ENCODE measurements at places on chromosomes 6 and 20. TPM values are rescaled to one million over a fixed set of nuclear protein-coding genes. Genes with fewer than 3 reads are reported as not detected.

DNA sequence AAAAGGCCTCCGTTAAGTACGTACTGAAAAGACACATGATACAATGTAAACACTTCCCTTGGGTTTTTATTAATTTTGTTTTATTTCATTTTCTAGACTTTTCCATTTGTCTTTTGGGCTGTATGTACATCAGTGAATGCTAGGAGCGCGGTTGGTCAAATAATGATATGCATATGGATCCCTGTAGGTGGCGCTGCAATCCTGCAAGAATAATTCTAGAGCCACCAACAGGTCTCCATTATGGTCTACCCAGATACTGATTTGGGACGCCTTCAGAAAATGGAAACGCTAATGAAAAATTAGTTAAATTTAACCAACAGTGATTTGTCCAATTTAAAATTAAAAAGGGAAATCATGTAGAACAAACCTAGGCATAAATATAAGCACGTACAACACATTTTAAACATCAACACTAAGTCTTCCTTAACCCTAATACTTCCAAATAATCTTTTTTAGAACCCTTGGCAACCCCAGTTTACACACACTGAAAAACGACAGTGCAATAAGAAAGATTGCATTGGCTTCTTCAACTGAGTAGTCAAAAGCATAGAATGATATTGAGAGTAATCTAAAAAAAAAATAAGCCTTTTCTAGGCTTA, 433.5 kb downstream of the RFPL4B start:
- H3K36me3 ChIP-seq, result no peaks in the 10 kb centered on the region
- no peaks in the 10 kb centered on the region for H3K4me1 ChIP-seq
- peak; percentile 51 for DNase-seq
- H3K27ac ChIP-seq, result no peak overlapping the region
- no peak overlapping the region for H3K4me3 ChIP-seq

SNPH gene
- 1.7 TPM for polyA plus RNA-seq

VGLL2 gene
- not detected for polyA plus RNA-seq

CPNE5 gene
- polyA plus RNA-seq, result 1.8 TPM

RGS17 gene
- 0.60 TPM for polyA plus RNA-seq

DNA sequence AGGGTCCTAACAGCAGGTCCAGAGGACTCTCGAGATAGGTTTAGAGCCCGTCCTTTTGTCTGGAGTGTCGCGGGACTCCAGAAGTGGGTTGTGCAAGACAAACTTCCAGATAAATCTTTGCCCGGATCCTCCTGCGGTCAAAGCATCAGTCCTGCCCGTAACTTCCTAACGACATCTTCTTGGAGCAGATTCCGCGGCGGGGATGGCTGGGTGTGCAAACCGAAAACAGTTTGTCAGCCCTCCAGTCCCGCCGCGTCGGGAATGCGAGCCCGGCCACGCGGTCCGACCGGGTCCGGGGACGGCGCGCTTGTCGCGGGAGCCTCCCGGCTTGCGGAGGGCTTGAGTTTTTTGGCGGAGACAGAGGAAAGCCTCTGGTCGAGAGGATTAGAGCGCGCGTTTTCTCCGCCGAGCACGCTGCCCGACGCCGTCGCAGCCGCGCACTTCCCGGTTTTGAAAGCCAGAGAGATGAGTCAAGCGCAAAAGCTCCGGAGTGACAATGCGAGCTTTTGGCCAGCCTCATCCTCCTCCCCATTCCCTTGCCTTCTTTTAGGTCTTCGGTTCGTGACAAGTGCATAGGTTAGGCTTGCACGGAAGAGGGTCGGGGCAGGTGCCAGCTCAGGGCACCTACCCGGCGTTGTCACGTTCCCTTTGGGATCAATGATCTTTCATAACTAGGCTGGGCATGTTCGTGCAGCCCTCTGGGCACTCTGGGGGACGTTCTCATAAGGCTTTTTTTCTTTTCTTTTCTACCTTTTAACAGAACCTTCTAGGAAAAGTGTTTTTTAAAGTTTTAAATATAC, 91.3 kb upstream of the PRDM1 start:
- no peaks in the 10 kb centered on the region for H3K36me3 ChIP-seq
- DNase-seq, result peak; percentile 47
- H3K4me1 ChIP-seq, result no peaks in the 10 kb centered on the region
- peak overlapping the region; percentile 73 for H3K27ac ChIP-seq
- no peaks in the 10 kb centered on the region for H3K27me3 ChIP-seq
- H3K4me3 ChIP-seq, result peak overlapping the region; percentile 64

DNA sequence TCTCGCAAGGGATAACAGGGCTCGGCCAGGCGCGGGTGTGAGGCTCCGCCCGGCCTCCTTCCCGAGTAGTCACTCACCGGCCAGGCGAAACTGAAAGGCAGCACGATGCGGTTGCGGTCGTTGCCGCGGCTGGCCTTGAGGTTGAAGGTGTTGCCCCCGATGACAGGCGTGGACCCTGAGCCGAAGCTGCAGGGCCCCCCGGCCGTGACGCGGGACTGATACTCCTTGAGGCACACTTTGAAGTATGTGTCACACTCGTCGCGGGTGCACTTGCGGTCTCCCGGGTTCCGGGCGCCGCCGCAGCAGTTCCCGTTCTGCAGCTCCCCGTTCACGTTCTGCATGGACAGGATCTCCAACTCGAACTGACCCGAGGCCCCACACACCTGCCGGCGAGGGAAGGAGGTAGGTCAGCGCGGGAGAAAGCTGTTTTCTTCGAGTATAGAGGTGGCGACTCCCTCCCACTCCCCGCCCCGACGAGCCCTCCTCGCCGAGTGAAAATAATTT, 1.1 kb downstream of the JAG1 start:
- H3K4me1 ChIP-seq, result peaks cover 5% of the 10 kb centered on the region
- H3K27ac ChIP-seq, result peak overlapping the region; percentile 98
- H3K27me3 ChIP-seq, result no peaks in the 10 kb centered on the region
- H3K4me3 ChIP-seq, result peak overlapping the region; percentile 66

DNA sequence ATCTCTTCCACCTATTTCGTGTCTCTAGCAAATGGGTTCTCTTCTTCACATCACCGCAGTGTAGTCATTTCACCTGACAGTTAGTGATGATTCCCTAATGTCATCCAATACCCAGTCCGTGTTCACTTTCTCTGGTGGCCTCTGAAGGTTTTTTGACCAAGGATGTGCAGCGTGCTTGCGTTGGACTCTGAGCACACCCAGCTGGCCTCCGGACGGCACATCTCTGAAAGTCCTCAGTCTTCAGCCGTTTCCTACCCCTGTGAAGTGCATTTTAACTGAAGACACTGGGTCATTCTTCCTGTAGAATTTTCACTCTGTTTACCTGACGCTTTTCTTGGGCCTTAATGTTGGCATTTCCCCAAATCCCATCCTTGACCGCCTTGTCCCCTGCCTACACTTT, 98.7 kb downstream of the ERMARD start:
- no peaks in the 10 kb centered on the region for H3K4me1 ChIP-seq
- no peaks in the 10 kb centered on the region for H3K27me3 ChIP-seq
- no peak overlapping the region for H3K4me3 ChIP-seq
- H3K27ac ChIP-seq, result no peak overlapping the region

- H3K4me3 ChIP-seq, result no peak overlapping the region
- no peaks in the 10 kb centered on the region for H3K36me3 ChIP-seq
- DNase-seq, result no peak
- no peaks in the 10 kb centered on the region for H3K27me3 ChIP-seq
- no peak overlapping the region for H3K27ac ChIP-seq
These were observed 210.9 kb downstream of the TINAG start for GRCh38 chr6:54519161-54519560.

PI16 gene
- polyA plus RNA-seq, result 7.7 TPM

GRCh38 chr6:170583756-170584180, 669 bp downstream of the PDCD2 start:
- H3K27ac ChIP-seq, result no peak overlapping the region
- H3K4me1 ChIP-seq, result no peaks in the 10 kb centered on the region
- H3K27me3 ChIP-seq, result no peaks in the 10 kb centered on the region
- peak overlapping the region; percentile 92 for H3K4me3 ChIP-seq
- DNase-seq, result no peak

GRCh38 chr20:49942303-49942702, 6.1 kb downstream of the RNF114 start:
- peaks cover 17% of the 10 kb centered on the region for H3K4me1 ChIP-seq
- H3K4me3 ChIP-seq, result no peak overlapping the region
- H3K36me3 ChIP-seq, result no peaks in the 10 kb centered on the region
- no peaks in the 10 kb centered on the region for H3K27me3 ChIP-seq

DNA sequence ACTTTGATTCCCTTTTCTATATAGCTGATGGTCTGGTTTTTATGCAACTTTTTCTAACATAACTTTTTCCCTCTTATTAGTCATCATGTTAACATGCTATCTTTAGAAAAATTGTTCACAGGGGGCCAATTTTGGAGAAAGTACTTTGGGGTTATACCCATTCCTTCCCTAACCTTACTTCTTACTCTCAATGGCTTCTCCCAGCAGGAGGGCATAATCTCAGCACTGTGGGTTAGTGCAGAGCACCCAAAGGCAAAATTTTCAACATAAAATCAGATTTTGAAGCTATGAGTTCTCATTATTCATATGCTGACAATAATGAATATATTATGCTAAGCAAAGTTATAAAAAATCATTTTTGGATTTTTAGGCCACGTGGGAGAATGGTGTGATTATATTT, 299.2 kb downstream of the SLC35F1 start:
- no peaks in the 10 kb centered on the region for H3K4me1 ChIP-seq
- H3K27ac ChIP-seq, result no peak overlapping the region
- no peak for DNase-seq
- no peaks in the 10 kb centered on the region for H3K36me3 ChIP-seq
- H3K27me3 ChIP-seq, result no peaks in the 10 kb centered on the region
- no peak overlapping the region for H3K4me3 ChIP-seq

TMX4 gene
- polyA plus RNA-seq, result 26.6 TPM

GINS1 gene
- 1.2 TPM for polyA plus RNA-seq

DNA sequence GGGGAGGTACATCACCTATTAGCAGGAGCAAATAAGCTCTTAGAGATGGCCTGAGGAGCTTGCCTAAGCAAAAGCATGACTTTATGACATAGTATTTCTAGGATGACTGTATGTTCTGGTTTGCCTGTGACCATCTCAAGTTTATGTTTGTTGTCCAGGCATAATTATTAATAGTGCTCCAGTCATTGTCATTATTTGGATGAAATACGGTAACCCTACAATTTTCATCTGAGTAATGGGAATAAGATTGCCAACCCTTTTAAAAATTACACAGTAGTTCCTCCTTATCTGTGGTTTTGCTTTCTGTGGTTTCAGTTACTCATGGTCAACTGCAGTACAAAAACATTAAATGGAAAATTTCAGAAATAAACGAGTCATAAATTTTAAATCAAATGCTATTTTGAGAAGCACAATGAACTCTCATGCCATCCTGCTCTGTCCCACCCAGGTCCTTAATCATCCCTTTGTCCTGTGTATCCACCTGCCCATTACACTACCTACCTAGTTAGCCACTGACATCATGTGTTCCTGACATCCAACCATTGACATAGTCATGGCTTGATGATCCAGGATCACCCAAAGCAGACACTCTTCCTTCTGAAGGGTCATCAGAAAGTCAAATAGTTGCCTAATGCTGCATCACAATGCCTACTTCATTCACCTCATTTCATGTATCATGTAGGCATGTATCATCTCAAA, 27.0 kb upstream of the TFB1M start:
- H3K27me3 ChIP-seq, result no peaks in the 10 kb centered on the region
- no peak overlapping the region for H3K27ac ChIP-seq
- H3K4me3 ChIP-seq, result no peak overlapping the region
- H3K36me3 ChIP-seq, result no peaks in the 10 kb centered on the region
- no peak for DNase-seq
- no peaks in the 10 kb centered on the region for H3K4me1 ChIP-seq

- H3K27me3 ChIP-seq, result no peaks in the 10 kb centered on the region
- no peak for DNase-seq
- peaks cover 13% of the 10 kb centered on the region for H3K4me1 ChIP-seq
- no peak overlapping the region for H3K4me3 ChIP-seq
- H3K27ac ChIP-seq, result no peak overlapping the region
- H3K36me3 ChIP-seq, result no peaks in the 10 kb centered on the region
These were observed 3.8 kb upstream of the NPEPL1 start for GRCh38 chr20:58688840-58689239.

- H3K36me3 ChIP-seq, result no peaks in the 10 kb centered on the region
- no peak overlapping the region for H3K4me3 ChIP-seq
- H3K27me3 ChIP-seq, result no peaks in the 10 kb centered on the region
- peak overlapping the region; percentile 27 for H3K27ac ChIP-seq
- H3K4me1 ChIP-seq, result peaks cover 13% of the 10 kb centered on the region
- DNase-seq, result peak; percentile 66
These were observed 196.9 kb downstream of the NFATC2 start for GRCh38 chr20:51345601-51346101.

DNA sequence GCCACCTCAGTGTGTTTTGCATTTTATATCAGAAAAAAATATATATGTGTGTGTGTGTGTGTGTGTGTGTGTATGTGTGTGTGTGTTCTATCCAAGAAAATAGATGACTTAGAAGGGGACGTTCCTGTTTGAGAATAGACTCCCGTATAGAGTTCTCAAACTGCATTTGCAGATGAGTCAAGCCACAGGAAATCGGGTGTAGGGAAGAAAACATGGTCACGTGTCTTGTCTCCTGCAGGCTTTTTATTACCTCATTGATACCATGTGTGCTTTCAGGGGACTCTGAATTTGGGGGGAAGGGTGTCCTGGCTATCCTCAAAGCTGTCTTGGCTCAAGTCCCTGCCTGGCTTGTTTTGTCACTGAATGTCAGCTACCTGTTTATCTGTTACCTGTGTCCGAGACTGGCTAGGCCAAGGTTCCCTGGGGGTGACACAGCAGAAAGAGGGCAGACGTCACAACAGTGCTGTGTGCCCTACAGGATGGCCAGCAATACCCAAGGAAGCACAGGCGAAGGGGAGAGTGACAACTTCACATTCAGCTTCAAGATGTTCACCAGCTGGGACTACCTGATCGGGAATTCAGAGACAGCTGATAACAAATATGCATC, 55.7 kb upstream of the NOP56 start:
- no peak overlapping the region for H3K27ac ChIP-seq
- no peaks in the 10 kb centered on the region for H3K4me1 ChIP-seq
- H3K4me3 ChIP-seq, result no peak overlapping the region
- no peak for DNase-seq
- H3K36me3 ChIP-seq, result no peaks in the 10 kb centered on the region

DNA sequence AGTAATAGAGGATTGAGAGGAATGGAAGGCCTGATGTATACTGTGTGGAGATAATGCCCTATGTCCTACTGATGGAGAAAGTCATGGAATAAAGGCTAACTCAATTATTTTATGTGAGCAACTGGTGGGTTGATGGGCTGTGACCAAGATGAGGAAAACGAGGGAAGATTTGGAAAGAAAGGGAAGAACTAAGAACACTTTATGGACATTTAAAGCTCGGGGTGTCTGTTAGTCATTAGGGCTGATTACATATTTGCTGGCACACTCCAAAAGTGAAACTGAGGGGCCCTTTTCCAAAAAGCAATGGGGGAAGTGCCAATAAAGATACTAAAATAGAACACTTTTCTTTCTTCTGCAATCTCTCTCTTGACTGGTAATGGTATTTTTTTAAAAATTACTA, 439.5 kb downstream of the PLCB1 start:
- no peak overlapping the region for H3K4me3 ChIP-seq
- no peaks in the 10 kb centered on the region for H3K27me3 ChIP-seq
- no peak overlapping the region for H3K27ac ChIP-seq

DNA sequence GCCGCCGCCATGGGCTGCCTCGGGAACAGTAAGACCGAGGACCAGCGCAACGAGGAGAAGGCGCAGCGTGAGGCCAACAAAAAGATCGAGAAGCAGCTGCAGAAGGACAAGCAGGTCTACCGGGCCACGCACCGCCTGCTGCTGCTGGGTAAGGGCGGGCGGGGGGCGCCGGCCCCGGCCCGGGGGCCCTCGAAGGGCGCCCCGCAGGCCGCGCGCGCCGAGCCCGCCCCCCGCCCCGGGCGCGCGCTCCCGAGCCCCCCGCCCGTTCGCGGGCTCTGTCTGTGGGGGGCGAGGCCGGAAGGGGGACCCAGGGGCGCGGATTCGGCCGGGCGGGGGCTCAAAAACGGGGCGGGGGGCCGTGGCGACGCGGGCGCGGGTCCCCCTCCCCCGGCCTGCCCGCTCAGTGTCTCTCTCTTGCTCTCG, 39.2 kb downstream of the GNAS start:
- DNase-seq, result peak; percentile 71
- peaks cover 7% of the 10 kb centered on the region for H3K4me1 ChIP-seq
- H3K27ac ChIP-seq, result peak overlapping the region; percentile 98
- H3K4me3 ChIP-seq, result peak overlapping the region; percentile 83
- no peaks in the 10 kb centered on the region for H3K36me3 ChIP-seq
- H3K27me3 ChIP-seq, result no peaks in the 10 kb centered on the region

Data from ovary (tissue), 10 donors.